ENCODE measurements at places on chromosomes 1 and 21.

- DNase-seq, result no peak
Measured at GRCh38 chr1:155717041-155717440, 28.1 kb downstream of the DAP3 start.

- DNase-seq, result no peak
Measured at GRCh38 chr1:167808690-167809089, 86.9 kb downstream of the MPZL1 start.

GRCh38 chr1:113401728-113402127 is 11.4 kb downstream of the MAGI3 start:
- no peak for DNase-seq

- no peak for DNase-seq
Measured at GRCh38 chr1:160876311-160876710, 8.7 kb downstream of the ITLN1 start.

DNA sequence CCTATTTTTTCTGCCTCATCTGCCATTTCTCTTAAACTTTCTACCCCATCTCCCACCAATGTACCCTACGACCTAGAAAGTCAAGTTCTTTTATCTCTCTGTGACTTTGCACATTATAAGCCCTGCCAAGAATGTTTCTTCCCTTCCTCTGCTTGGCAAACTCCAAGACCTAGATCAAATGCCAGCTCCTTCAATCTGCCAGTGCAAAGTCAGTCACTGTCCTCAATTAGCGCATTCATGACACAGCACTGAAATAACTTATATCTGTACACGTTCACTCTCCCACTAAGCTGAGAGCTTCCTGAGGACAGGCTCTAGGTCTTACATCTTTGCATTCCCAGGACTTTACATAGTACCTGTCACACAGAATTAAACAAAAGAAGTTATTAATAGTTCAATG is 21.4 kb upstream of the LSM10 start:
- no peak for DNase-seq

DNA sequence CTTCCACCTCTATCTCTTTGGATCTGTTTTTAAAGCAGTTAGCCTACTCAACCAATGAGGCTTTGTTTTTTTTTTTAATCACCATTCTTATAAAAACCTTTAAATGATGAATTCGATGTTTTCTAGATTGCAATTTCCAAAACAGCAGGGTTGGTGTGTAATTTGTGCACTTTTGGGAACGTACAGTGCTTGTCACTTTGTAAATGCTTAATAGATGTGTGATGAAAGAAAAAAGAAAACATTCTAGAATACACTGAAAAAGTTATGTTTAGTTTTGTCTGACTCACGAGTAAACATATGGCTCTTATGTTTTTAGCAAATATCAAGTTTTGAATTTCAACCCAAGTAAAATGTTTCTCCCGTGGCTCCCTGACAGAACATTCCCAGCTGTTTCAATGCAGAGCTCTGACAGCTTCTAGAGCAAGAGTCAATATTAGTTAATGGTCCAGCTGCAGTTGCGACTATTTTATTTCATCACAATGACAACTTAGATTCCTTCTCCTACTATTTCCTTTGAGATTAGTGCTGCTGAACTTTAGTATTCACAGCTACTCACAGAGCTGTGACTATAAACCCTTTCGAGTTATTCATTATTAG is 362.5 kb upstream of the ADAMTS5 start:
- DNase-seq, result no peak

DNA sequence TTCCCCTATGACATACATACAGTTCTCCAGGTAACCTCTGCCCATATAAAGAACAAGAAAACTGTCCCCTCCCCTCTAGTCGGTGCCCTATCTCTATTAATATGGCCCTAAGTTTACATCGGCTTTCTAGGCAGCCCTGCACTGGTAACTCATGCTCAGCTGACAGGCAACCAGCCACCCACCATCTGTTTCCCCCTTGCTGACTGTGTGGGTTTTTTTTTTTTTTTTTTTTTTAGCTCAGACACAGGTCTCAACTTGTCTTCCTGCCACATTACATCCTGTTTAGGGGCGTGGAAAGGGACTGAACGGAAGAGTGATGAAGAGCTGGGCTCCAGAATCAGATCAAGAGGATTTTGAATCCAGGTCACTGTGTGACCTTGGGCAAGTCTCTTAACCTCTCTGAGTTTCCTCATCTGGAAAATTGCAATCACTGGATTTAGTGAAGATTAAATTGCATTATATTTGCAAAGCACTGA is 14.0 kb downstream of the LAPTM5 start:
- peak; percentile 77 for DNase-seq

DNA sequence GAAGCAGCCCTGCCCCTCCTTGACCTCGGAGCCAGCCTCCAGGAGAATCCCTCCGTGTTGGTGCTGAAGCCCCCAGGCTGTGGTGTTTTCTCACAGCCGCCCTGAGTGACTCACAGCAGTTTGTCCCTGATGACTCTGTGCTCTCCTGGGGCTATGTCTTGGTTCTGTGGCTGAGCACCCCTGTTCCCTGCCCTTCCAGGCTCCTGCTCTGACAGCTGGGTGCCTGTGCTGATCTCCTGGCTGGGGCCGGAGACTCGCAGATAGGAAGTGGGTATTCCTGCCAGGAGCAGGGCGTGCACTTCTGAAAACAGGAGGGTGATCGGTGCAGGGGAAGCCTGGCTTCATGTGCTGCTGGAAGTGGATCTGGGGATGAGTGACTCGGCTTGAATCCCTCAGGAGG is 34.5 kb downstream of the POFUT2 start:
- no peak for DNase-seq

DNA sequence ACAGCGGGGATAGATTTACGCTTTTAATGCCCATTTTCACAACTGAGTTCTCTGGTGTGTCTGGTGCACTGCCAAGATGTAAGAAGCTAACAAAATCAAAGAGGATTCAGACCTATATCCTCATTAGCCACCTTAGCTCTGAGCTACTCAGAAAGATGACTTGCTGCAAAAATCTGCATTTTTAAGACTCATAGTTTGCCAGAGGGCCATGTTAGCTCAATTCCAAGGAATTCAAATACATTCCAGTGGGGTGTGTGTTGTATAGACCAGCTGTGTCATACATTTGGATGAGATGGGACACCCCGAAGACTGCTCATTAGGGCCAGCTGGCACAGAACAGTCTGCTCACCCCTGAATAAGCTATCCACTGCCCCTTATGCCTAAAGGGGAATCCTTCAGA is 8.9 kb downstream of the DENND2D start:
- DNase-seq, result no peak

GRCh38 chr21:33128538-33128937 is 58.6 kb downstream of the OLIG1 start:
- DNase-seq, result no peak

DNA sequence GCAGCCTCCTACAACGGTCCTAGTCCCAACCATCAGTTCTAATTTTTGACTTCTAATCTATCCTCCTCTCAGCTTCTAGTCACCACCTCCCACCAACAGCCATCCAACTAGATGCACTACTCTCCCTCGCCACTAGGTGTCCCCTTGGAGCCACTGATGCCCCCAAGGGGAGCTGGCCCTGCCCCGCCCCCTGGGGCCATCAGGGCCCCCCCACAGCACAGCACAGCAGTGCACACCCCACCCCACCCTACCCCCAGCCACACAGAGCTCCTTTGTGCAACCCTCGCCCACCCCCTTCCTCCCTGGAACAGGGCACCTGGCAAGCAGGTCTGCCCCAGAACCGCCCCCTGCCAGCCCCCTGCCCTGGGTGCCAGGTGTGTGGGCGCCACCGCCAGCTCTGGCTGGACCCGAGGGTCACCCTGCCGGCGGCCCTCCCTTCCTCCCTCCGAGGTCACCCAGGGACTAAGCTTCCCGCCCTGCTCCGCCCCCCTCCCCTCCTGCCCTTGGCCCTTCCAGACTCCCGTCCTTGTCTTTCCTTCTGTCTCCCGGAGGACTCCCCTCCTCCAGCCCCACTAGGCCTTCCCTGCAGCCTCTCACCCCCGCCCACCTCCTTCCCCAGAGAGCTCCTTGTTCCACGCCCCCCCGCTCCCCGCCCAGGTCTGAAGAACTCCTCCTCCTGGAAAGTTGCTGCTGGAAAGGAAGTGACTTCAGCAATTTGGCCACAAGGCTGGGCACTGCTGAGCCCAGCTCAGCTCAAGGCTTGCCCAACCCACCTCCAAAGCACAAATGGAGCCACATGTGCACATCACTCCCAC is 47.0 kb downstream of the AHDC1 start:
- DNase-seq, result peak; percentile 22

GRCh38 chr1:214289574-214290272 is 8.8 kb downstream of the SMYD2 start:
- DNase-seq, result no peak

DNA sequence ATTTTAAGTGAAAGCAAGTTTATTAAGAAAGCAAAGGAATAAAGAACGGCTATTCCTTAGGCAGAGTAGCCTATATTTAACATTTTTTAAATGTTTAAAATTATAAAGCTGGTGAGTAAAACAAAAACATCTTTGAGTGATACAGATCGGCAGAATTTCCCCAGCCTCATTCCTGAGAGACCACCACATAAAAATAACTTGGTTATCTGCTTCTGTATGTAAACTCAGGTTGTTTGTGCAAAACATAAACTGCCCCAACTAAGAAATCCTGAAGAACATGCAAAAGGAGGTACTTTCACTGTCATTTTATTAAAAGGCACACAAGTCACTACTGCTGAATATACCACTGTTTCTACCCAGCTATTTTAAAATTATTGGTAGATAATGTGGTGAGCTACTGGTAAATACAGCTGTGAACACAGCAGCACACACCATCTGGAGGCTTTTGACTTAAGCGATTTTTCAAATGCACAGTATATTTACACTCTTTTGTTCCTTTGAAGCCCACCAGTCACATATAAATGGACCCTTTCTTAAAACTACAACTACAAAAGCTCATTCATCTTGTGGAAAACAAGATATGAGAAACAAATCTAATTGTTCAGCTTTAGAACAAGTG is 119.3 kb downstream of the RERE start:
- no peak for DNase-seq

- no peak for DNase-seq
Measured at GRCh38 chr21:16020878-16021277, 291.1 kb downstream of the USP25 start.

- no peak for DNase-seq
Measured at GRCh38 chr1:115428256-115428655, 90.2 kb upstream of the NGF start.

- DNase-seq, result no peak
Measured at GRCh38 chr1:88609051-88609450, 75.0 kb upstream of the PKN2 start.

DNA sequence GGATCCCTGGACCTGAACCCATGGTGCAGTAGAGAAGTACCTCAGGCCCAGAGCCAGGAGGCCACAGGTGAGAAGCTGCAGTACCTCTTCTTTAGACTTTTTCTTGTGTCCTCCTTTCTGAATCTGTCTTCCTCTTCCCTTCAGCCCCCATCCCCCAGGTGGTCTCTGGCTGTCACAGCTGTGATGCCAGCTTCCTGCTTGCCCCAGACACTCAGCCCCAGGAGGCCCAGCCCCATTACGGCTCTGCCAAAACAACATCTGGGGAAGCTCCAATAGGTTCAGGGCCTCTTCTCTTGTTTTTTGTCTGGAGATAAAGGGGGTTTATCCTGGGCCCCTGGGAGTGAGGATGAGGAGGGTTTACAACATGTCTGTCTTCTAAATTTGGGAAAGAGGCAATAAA is 9.5 kb upstream of the BTG2 start:
- no peak for DNase-seq

DNA sequence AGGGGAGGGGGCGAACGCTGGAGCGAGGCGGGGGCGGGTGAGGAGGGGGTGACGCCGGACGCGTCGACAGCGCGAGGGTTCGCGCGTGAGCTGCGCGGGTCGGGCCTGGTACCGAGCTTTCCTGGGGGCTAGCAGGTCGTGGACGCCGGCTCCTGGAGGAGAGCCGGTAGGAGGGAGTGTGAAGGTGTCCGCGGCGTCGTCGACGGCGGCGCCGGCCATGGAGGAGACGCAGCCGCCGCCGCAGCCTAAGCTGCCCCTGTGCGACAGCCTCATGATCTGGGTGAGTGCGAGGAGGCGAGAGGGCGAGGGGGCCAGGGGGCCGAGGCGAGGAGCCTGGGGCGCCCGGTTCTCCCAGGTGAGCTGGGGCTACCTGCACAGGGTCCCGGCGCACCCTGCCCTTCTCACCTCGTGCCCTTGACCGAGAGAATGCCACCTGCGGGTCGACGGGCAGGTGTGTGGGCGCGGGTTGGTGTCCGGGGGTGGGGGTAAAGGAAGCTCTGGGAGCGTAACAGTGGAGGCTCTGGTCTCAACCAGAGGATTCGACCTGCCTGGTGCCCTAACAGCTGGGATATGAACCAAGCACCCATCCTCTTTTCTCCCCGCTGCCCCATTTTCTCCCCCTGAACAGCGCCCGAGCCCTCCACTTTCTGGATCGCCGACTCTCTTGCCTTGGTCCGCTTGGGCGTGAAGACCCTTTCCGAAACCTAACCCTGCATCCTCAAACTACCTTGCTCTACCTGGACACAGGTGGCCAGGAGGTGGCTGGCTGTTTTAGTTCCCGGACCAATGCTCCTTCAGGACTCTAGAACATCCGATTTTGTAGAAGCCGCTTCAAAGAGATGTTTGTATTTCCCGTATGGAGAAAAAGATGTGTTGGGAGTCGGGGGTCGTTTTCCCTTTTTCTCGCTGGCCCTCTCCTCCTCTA is at the start of gene HOOK1:
Gene HOOK1 (plus strand): TSS at position 49 of the 925 bp plus-strand sequence. CDS start 169 bp downstream, at position 218.
- DNase-seq, result no peak

All from GDM1 (cell line).